ENCODE measurements at places on chromosomes 4 and X. TPM values are rescaled to one million over a fixed set of nuclear protein-coding genes. Genes with fewer than 3 reads are reported as not detected.
A peak's percentile ranks its signal among the peaks of the same experiment; 100 is the strongest.

Gene EDA
- 15.2 TPM for total RNA-seq

Gene TBC1D25
- total RNA-seq = 6.8 TPM

Gene GLOD5
- total RNA-seq = not detected

Gene FGF5
- total RNA-seq = 0.11 TPM

Gene S100G
- total RNA-seq = not detected

Gene ABLIM2
- 33.3 TPM for total RNA-seq

Gene ZNF330
- total RNA-seq = 24.3 TPM

Gene COL25A1
- total RNA-seq = 33.6 TPM

Gene FABP2
- total RNA-seq = not detected

Gene RHOXF1
- not detected for total RNA-seq

Gene STAP1
- not detected for total RNA-seq

Gene ZAR1
- total RNA-seq = not detected

DNA sequence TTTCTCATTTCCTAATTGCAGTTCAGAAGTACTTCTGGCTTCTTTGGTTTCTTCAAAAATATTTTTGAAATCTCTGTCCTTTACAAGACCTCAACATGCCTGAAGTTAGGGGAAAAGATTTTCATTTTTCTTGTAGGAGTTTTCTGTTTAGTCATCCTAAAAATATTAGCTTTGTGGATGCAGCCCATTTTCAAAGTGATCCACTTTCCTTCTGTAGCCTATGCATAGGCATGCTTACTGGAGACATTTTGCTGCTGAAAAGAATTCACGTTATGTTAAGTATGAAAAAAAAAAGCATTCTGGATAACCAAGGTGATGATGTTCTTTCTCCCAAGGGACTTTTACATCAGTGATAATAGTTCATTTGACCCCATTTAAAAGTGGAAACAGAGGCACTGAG lies 245.6 kb downstream of the THOC2 start:
- no peaks in the 10 kb centered on the region for H3K36me3 ChIP-seq
- no peak overlapping the region for H3K27ac ChIP-seq
- H3K4me3 ChIP-seq = no peak overlapping the region
- H3K27me3 ChIP-seq = no peaks in the 10 kb centered on the region
- no peak for DNase-seq
- H3K4me1 ChIP-seq = no peaks in the 10 kb centered on the region

GRCh38 chr4:107006218-107006617 lies 29.9 kb downstream of the DKK2 start:
- no peak overlapping the region for H3K4me3 ChIP-seq
- DNase-seq = no peak
- no peaks in the 10 kb centered on the region for H3K4me1 ChIP-seq
- H3K36me3 ChIP-seq = no peaks in the 10 kb centered on the region
- no peaks in the 10 kb centered on the region for H3K27me3 ChIP-seq

DNA sequence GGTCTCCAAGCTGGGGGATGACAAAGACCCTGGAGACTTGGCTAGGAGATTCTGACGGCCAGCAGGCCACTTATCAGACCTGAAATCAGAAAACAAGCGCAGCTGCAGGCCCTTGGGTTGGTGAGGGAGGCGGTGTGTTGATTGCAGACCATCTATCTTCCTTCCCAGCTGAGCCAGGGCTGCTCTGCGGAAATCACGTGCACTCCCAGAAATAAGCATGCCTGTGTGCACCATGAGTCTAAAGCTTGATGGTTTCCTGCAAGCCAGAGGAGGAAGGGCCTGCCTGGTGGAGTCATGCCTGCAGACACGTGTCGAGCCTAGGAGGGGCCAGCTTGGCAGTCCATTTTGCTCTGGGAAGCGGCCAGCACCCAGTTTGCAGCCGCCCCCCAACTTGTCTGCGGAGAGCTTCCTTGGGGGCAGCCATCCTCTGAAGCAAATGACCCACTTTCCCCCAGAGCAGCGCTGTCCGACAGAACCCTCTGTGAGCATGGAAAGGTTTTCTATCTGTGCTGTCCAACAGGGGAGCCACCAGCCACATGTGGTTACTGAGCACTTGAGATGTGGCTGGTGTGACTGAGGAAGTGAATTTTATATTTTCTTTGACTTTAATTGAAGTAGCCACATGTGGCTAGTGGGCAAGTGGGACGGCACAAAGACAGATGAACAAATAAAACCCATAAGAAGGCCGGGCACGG lies 175.7 kb upstream of the BCOR start:
- no peak overlapping the region for H3K27ac ChIP-seq
- H3K4me3 ChIP-seq = no peak overlapping the region
- H3K36me3 ChIP-seq = no peaks in the 10 kb centered on the region
- H3K27me3 ChIP-seq = peaks cover 3% of the 10 kb centered on the region
- no peak for DNase-seq

DNA sequence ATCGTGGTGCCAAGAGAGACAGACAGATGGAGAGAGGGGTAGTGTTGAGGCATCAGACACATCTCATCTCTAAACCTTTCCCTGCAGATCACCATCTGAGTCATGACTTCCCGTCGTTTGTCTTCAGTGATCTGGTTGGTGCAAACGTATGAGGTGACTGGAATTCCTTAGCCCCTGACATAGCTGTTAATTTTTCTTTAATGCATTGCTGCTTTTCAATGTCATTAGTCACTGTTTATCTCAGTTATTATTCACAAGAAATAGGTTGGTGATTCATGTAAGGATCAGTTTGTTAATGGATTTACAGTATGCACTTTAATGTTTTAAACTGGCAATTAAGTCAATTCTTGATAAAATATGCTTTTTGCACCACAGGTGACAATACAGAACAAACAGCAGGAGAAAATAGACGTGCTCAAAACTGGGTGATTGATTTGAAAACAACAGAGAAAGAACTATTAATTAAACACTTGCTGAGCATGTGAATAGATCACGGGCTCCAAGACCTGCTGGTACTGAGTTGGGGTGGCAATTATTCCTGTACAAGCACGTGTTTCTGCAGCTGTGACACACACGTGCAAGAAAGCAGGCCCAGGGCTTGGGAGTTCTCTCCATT lies 1.3 kb upstream of the TMEM154 start:
- H3K27ac ChIP-seq = no peak overlapping the region
- no peak overlapping the region for H3K4me3 ChIP-seq
- H3K4me1 ChIP-seq = peaks cover 7% of the 10 kb centered on the region
- H3K27me3 ChIP-seq = peaks cover 13% of the 10 kb centered on the region

DNA sequence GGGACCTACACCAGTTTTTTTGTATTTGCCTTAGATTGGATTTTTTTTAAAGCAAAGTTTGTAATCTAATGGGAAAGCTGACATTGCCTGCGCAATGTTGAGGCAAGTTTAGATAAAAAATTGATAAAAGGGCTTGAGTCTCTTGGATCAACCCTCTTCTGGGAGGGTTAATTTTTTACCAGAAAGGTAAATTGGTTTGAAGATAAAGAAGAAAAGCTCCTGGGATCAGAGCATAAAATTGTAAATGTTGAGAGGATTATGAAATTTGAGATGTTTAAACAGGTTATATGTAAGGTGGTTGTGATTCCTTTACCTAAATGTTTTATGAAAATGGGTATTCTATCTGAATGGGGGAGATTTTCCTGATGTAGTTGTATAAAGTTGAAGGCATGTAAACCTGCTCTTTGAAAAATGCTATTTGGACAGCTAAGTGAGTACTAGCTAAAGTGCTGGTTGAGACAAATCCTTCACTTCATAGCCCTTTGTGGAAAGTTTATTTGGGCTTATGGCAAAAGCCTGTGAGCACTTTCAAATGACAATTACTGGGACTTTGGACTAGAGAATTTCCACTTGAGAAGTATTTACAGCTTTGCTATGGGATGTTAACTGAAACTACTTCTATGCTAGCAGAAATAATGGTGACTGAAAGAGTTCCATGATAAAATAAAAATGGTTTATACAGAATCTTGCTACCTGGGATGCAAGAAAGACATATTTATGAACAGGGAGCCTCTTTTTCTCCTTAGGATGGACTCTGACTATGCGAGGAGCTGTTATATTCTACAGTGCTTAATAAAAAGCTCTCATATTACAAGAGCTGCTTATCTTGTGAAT lies 56.2 kb downstream of the UGT2B10 start:
- H3K27me3 ChIP-seq = no peaks in the 10 kb centered on the region
- no peak for DNase-seq
- H3K27ac ChIP-seq = no peak overlapping the region
- no peaks in the 10 kb centered on the region for H3K4me1 ChIP-seq
- H3K36me3 ChIP-seq = no peaks in the 10 kb centered on the region
- no peak overlapping the region for H3K4me3 ChIP-seq

- DNase-seq = no peak
- no peak overlapping the region for H3K27ac ChIP-seq
- H3K36me3 ChIP-seq = no peaks in the 10 kb centered on the region
- no peak overlapping the region for H3K4me3 ChIP-seq
These were observed 75.4 kb downstream of the FBXW7 start for GRCh38 chr4:152460488-152460887.

GRCh38 chrX:53280331-53281320 lies 758 bp downstream of the IQSEC2 start:
- H3K4me1 ChIP-seq = peaks cover 36% of the 10 kb centered on the region
- peaks cover 45% of the 10 kb centered on the region for H3K27me3 ChIP-seq
- H3K27ac ChIP-seq = peak overlapping the region; percentile 69
- peaks cover 2% of the 10 kb centered on the region for H3K36me3 ChIP-seq

GRCh38 chr4:39664828-39665731 lies 26.4 kb upstream of the SMIM14 start:
- H3K27ac ChIP-seq = no peak overlapping the region
- peak; percentile 9 for DNase-seq
- no peak overlapping the region for H3K4me3 ChIP-seq
- no peaks in the 10 kb centered on the region for H3K4me1 ChIP-seq
- H3K36me3 ChIP-seq = no peaks in the 10 kb centered on the region

DNA sequence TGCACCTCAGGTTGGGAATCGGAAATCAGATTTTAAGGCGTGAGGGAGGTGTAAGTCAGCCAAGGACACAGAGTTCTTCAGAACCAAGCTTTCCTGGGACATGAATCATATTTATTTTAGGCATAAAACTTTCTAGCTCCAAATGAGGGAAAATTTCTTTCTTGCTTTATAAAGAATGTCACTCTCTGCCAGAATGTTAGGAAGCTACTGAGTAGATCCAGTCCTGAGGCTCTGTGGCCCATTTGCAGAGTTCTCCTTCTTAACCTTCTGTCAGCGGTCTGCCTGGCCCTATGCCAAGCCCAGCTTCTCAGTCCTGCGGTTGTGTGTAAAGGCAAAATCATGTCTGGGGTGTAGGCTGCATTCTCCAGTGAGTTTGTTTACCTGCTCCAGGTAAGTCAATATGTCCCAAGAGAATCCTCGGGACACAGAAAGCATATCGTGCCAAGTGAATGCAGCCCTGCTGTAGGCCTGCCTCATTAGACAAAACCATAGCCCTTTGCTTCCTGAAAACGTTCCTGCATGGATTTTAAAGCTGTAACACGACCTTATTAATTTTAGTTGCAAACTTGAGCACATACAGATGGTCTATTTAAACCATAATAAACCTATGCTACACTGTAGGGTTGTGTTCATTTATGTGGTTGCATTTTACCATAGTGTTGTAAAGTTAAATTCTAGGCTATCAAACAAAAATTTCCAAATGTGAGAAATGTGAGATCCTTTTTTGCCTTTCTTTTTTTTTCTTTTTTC lies 29.2 kb upstream of the CCNI start:
- H3K27me3 ChIP-seq = no peaks in the 10 kb centered on the region
- H3K4me1 ChIP-seq = peaks cover 3% of the 10 kb centered on the region
- no peak overlapping the region for H3K4me3 ChIP-seq
- H3K36me3 ChIP-seq = no peaks in the 10 kb centered on the region
- no peak overlapping the region for H3K27ac ChIP-seq

DNA sequence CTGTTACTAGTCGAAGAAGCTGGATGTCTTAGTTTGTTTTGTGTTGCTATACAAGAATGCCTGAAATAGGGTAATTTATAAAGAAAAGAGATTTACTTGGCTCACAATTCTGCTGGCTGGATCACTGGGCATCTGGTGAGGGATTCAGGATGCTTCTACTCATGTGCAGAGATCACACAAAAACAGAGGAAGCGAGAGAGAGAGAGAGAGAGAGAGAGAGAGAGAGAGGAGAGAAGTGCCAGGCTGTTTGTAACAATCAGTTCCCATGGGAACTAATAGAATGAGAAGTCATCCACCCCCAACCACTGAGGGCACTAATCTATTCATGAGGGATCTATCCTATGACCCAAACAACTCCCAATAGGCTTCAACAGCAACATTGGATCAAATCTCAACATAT lies 66.2 kb upstream of the FAM9A start:
- H3K36me3 ChIP-seq = no peaks in the 10 kb centered on the region
- H3K4me1 ChIP-seq = no peaks in the 10 kb centered on the region
- H3K27ac ChIP-seq = no peak overlapping the region
- no peak overlapping the region for H3K4me3 ChIP-seq
- no peak for DNase-seq

DNA sequence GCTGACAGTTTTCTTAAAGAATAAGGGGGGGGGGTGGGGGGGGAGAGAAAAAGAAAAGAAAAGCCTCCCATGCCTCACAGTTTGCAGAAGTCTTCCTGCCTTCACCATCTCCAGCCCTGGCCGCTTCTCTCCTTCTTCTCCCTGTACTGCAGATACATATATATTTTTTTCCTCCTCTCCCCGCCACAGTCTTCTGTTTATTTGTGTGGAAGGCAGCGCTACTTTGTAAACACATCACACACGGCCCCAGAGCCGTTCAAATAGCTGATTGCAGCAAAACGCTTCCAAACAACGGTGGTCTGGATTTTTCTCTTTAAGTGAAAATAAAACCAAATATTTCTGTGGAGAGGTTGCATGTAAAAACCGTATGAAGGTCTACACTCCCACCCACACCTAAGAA lies 732 bp downstream of the NLGN4X start:
- peaks cover 7% of the 10 kb centered on the region for H3K4me1 ChIP-seq
- no peaks in the 10 kb centered on the region for H3K36me3 ChIP-seq
- no peaks in the 10 kb centered on the region for H3K27me3 ChIP-seq
- DNase-seq = peak; percentile 66
- H3K27ac ChIP-seq = peak overlapping the region; percentile 62

DNA sequence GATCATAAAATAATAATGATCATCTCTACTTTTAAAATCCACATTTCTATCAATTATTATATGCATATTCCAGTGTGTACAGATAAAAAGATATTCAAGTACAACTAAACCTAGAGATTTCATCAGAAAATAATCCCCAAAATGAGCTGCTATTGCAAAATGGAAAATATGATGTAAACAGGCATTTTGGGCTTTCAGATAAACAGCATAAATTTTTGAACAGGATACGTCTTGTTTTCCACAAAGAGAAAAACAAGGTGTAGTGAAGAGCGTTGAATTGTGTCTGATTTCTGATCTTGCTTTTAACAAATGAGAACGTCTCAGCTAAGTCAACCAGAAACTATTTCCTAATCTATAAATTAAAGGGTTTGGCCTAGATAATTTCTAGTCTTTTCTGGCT lies 349.6 kb upstream of the FTHL17 start:
- DNase-seq = no peak
- H3K27me3 ChIP-seq = no peaks in the 10 kb centered on the region
- no peaks in the 10 kb centered on the region for H3K36me3 ChIP-seq
- no peak overlapping the region for H3K27ac ChIP-seq

GRCh38 chr4:84958434-84958833 lies 8.1 kb downstream of the WDFY3 start:
- H3K27ac ChIP-seq = no peak overlapping the region
- no peak for DNase-seq
- H3K4me3 ChIP-seq = no peak overlapping the region
- no peaks in the 10 kb centered on the region for H3K27me3 ChIP-seq
